Bronchial epithelial cell (primary cell): ENCODE measurements at places on chromosomes 12 and 14. TPM values are rescaled to one million over a fixed set of nuclear protein-coding genes. Genes with fewer than 3 reads are reported as not detected.

GRCh38 chr14:37150414-37150813 lies 22.0 kb downstream of the SLC25A21 start:
- DNase-seq, result peak; percentile 56

ARHGEF25 gene
- 0.26 and 0.53 TPM in 2 replicates for total RNA-seq

OR6S1 gene
- not detected in 2 replicates for total RNA-seq

TEX52 gene
- total RNA-seq, result not detected in 2 replicates

DMAC2L gene
- 8.2 and 10.8 TPM in 2 replicates for total RNA-seq

- no peak for DNase-seq
Measured at GRCh38 chr14:89588016-89588415, 171.0 kb upstream of the FOXN3 start.

GRCh38 chr12:570921-571794 lies 92.1 kb downstream of the NINJ2 start:
- peak; percentile 88 for DNase-seq

DNA sequence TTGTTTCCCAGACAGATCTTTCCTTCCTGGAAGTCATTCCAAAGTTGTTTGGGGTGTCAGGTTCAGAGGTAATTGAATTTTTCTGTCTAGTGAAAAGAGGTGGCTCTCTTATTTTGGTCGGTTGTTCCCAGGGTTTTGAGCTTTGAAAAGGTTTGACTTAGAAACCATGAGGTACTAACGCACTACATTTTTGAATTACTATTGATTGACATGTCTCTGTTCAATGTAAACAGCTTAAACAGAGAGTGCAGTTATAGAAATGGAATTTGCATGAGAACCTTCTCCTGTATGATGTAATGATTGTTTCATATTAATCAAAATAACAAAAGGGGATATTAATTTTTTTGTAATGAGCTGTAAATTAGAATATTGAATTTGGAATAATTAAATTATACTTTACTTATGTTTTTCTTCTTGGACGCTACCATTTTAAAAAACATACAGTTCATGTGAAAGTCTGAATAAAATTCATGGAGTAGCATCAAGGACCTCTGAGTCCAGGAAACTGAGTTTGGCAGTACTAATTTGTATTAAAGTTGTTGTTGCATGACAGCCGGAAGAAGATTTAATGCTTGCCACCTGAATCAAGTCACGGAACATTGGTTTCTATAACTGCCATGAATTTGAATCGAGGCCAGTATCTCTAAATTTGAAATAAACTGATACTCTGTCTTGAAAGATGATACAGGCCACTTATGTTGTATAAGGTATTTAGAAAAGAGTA lies 41.7 kb downstream of the NPAS3 start:
- DNase-seq, result no peak

DNA sequence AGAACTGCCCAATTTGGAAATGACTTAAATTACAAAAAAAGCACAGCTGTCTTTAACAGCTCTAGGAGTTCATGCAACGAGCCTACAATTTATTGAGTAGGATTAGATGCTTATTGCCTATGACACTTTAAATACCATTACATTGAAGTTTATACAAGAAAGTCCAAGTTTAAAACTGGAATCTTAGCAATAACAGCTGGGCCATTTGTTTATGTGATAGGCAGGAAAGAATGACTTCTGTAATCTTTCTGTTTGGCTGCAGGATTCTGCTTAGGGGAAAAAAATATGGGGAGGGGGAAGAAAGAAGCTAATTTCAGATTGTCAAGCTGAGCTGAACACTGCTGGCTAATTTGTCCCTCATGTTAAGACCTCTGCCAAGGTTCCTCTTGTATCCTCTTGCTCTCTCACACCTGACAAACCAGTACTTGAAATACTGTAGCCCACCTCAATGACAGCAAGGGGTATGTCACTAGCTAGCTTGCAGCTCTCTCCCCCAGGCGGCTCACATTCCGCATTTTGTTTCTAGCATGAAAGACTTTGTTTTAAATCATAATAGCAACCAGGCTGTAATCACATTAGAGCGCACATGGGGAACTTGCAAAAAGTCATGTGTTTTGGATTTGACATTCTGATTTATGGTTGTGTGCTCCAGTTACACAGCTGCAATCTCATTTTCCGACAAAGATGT lies 384.8 kb downstream of the BMP4 start:
- DNase-seq, result no peak

DNA sequence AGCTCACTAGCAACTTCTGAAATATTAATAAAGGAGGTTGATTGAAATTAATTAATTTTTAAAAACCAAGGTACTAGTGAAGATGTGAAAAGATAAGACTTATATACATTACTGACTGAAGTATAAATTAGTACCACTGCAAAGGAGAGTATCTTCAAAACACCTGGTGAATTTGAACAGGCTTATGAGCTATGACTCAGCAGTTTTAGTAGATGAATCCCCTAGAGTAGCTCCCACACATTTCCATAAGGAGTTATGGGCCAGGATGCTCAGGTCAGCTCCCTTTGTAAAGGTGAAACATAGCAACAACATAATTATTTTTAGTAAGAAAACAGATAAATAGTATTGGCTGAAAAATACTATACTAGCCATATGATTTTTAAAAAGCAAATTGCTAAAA lies 218.6 kb downstream of the SYT1 start:
- peak; percentile 22 for DNase-seq

DNA sequence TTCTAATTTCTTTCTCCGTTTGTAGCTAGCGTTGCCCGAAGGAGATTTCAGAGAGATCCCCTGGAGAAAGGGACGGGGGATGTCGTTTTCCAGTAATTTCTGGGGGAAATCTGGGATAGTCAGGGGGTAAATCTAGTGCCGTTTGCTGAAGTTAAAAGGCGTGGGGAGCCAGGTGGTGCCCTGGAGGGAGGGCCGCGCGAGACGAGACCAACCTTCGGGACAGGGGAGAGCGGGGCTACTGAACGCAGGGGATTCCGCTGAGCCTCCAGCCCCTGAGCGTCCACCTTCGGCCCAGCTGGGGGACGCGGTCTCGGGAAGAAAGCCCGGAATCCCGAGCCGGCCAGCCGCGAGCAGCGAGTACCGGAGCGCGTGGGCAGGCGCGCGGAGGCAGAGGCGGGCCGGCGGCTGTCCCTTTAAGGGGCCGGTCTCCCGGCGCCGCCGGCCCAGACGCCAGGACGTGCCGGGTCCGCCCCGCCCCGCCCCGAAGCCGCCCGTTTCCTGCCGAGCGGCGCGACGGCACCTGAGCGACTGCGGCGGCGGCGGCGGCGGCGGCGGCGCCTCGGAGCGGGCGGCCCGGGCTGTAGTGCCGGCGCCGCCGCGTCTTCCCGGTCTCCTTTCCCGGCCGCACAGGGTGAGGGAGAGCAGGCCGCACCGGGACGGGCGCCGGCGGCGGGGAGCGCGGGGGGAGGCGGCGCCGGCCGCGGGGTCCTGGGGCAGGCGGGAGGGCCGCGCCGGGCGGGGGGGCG lies at the start of gene KTN1:
Gene KTN1 (plus strand): TSS at position 484 of the 746 bp plus-strand sequence. CDS start 31,842 bp downstream, outside the sequence.
- peak; percentile 56 for DNase-seq

- no peak for DNase-seq
Measured at GRCh38 chr12:19491863-19492262, 52.6 kb downstream of the AEBP2 start.

DNA sequence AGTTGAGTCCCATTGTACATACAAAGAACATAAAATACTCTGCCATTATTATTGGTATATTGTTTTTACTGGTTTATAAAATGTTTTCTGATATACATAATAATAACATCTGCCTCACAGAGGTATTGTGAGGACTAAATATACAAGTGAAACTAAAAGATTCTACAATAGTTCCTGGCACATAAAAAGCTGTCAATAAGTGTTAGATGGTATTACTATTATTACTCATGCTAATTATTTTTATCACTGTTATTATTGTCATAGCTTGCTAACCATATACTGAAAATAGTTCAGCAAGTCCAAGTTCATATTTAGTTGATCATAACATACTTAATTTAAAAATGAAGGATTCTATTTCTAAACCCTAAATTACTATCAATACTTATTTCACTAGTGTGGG lies 34.4 kb downstream of the BTG1 start:
- no peak for DNase-seq

GRCh38 chr14:58904776-58905175 lies 267.0 kb downstream of the DACT1 start:
- DNase-seq, result no peak

GRCh38 chr12:64780531-64781279 lies 21.5 kb upstream of the GNS start:
- no peak for DNase-seq

RNASE1 gene
- total RNA-seq, result not detected in 2 replicates

DNA sequence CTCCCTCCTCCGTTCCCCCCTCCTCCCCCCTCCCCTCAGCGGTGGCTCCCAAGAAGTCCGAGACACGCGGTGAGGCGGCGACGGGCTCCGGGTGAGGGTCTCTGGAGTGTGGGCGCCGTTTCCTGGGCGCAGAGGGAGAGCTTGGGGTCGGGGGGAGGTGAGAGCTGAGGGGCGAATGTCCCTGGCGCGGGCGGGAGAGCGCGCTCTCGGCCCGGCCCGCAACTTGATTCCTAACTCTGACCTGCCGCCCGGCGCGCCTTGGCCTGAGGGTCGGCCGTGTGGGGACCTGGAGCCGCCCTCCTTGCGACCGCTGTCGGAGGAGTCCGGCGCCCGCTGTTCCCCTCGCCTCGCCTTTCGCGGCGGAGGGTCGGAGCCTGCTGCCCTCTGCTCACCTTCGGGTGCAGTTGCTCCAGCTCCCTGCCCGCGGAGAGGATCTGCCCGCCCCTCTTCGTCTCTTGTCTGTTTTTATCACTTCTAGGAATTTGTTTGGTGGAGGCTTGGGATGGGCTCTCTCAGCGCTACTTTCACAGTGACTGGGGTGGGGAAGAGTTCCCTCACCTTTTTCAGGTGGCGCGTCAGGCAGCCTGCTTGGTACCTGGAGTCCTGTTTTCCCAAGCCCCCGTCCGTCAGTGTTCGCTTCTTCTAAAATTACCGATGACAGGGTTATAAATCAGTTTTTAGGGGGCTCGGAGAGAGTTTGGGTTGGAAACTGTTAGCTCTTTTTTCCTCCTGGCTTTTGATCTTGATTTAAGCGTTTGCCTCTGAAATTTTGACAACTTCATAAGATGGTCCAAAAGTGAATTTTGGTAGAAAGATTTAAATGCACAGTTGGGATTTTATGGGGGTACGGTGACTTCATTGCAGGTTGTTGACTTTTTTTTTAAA lies 495 bp downstream of the ADIPOR2 start:
- peak; percentile 36 for DNase-seq

PIWIL1 gene
- not detected in 2 replicates for total RNA-seq

- no peak for DNase-seq
Measured at GRCh38 chr14:65044596-65044959, 57.7 kb downstream of the MAX start.

DNA sequence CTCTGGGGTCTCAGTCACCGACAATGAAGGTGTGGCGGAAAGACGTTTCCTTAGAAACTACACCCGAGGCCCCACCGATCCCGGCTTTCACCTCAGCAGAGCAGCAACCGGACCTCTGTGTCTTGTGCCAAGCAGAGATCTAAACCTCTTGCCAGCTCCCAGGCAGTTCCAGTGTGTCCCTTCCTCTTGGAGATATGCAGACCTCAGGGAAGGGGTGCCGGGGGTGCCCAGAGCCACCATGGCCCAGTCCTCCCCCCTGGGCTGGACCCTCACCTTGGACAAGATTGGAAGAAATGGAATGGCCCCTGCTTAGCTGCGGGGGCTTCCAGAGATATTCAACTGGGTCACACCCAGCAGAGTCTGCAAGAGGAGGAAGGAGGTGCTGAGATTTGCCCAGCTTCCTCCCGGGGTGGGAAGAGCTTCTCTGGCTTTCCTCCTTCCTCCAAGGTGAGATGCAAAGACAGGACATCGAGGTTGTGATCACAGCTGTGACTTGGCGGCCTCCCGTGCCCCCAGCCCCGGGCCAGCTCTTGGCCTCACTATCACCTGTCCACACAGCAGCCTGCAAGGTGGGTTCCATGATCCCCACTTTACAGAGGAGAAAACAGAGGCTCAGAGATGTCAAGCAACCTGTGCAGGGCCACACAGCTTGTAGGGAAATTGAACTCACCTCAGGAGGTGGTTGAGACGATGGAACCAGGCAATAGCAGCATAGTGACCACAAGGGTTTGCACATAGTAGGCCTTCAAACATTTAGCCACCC lies 281.7 kb upstream of the RTL1 start:
- no peak for DNase-seq
